Activated naive CD4-positive, alpha-beta T cell treated with anti-CD3 and anti-CD28 coated beads, Interleukin-2, amount 10 ng/mL, durations not matched to agents 7 days and 5 days (primary cell): ENCODE measurements at places on chromosomes 5 and 9.

GRCh38 chr9:93676310-93677047 is 100.1 kb downstream of the PHF2 start:
- H3K4me1 ChIP-seq, result no peaks in the 10 kb centered on the region
- H3K27me3 ChIP-seq, result no peaks in the 10 kb centered on the region
- H3K27ac ChIP-seq, result no peak overlapping the region
- no peak overlapping the region for H3K4me3 ChIP-seq
- H3K36me3 ChIP-seq, result peaks cover 9% of the 10 kb centered on the region
- no peak for DNase-seq

DNA sequence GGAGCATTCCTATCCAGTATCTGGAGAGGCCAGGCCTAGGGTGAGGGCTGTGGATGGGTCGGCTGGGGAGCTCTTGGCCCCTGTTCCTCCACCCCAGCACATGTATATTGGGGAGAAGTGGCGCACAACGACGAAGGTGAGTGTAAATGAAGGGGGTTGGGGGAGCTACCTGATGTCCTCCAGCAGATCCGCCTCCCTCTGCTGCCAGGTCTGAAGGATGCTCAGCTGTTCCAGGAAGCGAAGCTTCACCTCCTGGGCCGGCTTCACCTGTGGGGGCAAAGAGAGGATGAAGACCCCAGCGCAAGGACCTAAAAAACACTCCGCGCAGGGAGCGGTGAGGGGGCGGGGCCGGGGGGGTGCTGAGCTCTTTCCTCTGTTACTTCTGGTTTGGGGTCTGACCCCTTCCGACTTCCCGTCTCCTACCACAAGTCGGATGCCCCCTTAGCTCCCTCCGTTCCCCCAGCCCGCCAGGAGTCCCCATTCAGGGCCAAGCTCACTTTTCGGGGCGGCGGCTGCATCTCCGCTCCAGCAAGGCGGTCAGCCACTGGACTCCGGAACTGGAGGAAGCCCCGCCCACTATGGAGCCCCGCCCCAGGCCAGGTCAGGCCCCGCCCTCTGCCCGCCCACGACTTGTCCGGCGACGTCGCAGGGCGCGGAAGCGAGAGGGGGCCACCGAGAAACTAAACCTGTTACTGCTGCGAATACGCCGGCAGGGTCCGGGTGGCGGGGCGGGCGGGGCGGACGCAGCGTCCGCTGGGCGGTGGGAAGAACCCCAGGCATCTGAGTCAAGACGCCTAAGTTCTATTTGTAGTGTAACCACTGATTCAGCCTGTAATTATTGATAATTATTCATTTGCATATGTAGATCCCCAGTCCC is at the start of gene FCHSD1:
FCHSD1 (minus strand) TSS at position 568 of the 877 bp plus-strand sequence; CDS start at position 518, 50 bp downstream.
- H3K27me3 ChIP-seq, result peaks cover 24% of the 10 kb centered on the region
- H3K4me3 ChIP-seq, result peak within 1 kb of the TSS; percentile 89
- H3K27ac ChIP-seq, result peak within 1 kb of the TSS; percentile 80
- H3K36me3 ChIP-seq, result peaks cover 8% of the 10 kb centered on the region

DNA sequence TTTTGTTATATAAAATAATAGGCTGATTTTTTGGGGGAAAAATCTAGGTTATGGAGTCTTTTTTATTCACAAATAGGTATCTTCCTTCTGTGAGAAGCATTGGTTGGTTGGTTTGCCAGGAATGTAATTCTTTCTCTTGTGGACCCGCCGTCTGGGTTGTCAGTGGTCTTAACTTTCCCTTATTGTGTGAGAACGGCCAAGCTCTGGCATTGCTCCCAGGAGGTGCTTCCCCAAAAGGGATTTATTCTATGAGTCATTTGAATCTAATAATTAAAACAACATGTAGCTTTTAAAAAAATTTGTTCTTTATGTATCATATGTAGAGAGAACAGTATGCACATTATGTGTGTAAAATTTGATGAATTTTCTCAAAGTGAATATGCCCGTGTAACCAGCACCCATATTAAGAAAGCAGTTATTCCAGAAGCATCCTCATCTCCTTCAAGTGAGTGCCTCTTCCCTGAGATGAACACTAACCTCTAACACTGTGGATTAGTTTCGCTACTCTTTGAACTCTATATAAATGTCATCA is 114.4 kb downstream of the MAST4 start:
- peaks cover 4% of the 10 kb centered on the region for H3K4me1 ChIP-seq
- DNase-seq, result no peak
- no peak overlapping the region for H3K4me3 ChIP-seq
- H3K27ac ChIP-seq, result no peak overlapping the region

DNA sequence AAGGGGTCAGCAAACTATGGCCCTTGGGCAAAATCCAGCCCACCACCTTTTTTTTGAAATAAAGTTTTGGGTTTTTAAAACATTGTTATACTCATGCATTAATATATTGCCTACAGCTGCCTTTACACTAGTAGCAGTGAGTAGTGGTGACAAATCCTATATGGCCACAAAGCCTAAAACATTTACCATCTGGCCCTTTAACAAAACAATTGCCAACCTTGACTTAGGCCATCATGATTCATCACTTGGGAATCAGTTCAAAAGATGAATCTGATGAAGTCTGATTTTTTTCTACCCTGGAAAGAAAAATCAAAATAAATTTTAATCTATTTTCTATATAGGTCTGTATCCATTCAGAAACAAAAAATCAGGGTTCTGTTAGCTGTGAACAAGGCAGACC is 484.9 kb downstream of the BNC2 start:
- no peak overlapping the region for H3K4me3 ChIP-seq
- H3K36me3 ChIP-seq, result no peaks in the 10 kb centered on the region
- DNase-seq, result no peak
- no peak overlapping the region for H3K27ac ChIP-seq
- no peaks in the 10 kb centered on the region for H3K27me3 ChIP-seq

DNA sequence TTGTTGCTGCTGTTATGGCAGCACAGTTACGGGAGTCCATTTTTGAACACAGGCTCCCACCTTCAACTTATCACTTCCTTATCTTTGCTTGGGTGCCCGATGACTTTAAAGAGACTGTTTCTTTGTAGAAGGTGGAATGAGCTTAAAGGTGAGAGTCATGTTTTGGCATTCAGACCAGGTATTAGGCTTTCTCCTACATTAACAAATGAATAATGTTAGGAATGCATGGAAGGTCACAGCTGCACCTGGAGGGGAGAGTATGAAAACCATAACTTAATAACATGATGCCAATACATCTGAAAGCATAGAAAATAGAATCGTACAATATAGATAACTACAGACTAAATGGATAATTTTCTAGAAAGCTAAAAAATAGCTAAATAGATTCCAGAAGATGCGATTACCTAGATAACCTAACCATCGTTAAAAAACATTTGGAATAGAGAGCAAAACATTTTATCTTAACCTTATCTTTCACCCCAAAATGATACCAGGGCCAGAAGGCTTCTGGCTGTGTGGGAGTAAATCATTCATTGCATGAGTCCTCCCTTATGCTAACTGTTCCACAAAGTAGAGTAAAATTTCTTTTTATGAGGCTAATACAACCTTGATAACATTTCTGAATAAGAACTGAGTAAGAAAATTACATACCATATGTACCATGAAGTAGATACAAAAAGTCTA is 126.2 kb upstream of the ADCY2 start:
- no peaks in the 10 kb centered on the region for H3K4me1 ChIP-seq
- H3K4me3 ChIP-seq, result no peak overlapping the region
- no peaks in the 10 kb centered on the region for H3K36me3 ChIP-seq
- H3K27ac ChIP-seq, result peak overlapping the region; percentile 16
- H3K27me3 ChIP-seq, result no peaks in the 10 kb centered on the region
- no peak for DNase-seq

GRCh38 chr9:104144336-104144735 is 50.2 kb downstream of the SMC2 start:
- H3K27me3 ChIP-seq, result no peaks in the 10 kb centered on the region
- H3K27ac ChIP-seq, result no peak overlapping the region
- DNase-seq, result no peak
- H3K36me3 ChIP-seq, result peaks cover 26% of the 10 kb centered on the region

DNA sequence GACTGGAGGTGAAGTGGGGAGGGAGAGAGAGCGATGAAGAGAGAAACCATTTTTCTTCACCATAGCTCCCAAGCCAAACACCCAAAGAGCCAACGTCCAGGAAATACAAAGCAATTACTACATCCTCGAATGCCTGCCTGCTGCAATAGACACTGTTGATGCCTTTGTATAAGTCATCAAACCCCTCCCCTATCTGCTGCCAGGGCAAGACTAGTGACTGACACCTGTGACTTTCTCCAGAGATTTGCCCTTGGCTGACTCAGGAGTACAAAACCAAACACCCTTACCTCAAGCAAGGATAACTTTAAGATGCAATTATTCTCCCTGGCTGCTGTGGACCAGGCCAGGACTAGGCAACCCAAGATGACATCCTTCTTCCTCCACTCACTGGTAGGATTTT is 81.8 kb upstream of the RASA1 start:
- peaks cover 15% of the 10 kb centered on the region for H3K4me1 ChIP-seq
- DNase-seq, result no peak
- H3K4me3 ChIP-seq, result no peak overlapping the region
- H3K36me3 ChIP-seq, result no peaks in the 10 kb centered on the region

- peaks cover 84% of the 10 kb centered on the region for H3K4me1 ChIP-seq
- H3K27ac ChIP-seq, result peak overlapping the region; percentile 97
- DNase-seq, result no peak
These were observed 20.7 kb downstream of the TNFSF8 start for GRCh38 chr9:114909661-114910060.

DNA sequence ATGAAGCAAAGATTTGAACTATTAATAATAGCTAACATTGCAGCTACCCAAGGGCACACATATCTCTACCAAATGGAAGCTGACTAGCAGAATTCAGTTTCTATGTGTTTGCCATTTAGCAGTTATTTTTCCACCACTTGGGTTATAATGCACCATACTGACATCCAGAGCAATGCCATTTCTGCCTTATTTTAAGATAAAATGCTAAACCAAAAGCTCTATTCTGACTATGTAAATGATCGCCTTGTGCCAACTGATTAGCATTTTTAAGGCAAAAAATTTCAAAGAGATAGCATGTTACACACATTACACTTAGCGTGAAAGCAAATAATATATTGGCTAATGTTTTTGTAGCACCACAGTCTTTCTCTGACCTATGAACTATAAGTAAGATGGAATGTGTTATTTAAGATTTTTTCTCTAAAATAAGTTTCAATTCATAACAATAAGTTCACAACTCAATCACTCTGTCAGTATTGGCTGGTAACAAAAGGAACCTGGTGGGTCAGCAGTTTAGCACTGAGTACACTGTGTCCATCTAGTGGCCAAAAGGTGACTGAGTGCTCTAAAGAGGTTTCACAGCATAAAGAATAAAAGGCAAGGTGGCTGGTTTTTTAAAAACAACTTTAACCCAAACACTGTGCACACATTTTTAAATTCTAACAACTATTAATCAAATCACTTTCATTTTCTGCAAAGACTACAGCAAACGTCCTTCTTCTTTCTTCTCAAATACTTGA is 443.5 kb downstream of the PDE4D start:
- H3K4me3 ChIP-seq, result no peak overlapping the region
- H3K36me3 ChIP-seq, result no peaks in the 10 kb centered on the region
- H3K4me1 ChIP-seq, result no peaks in the 10 kb centered on the region
- DNase-seq, result no peak
- H3K27me3 ChIP-seq, result no peaks in the 10 kb centered on the region

DNA sequence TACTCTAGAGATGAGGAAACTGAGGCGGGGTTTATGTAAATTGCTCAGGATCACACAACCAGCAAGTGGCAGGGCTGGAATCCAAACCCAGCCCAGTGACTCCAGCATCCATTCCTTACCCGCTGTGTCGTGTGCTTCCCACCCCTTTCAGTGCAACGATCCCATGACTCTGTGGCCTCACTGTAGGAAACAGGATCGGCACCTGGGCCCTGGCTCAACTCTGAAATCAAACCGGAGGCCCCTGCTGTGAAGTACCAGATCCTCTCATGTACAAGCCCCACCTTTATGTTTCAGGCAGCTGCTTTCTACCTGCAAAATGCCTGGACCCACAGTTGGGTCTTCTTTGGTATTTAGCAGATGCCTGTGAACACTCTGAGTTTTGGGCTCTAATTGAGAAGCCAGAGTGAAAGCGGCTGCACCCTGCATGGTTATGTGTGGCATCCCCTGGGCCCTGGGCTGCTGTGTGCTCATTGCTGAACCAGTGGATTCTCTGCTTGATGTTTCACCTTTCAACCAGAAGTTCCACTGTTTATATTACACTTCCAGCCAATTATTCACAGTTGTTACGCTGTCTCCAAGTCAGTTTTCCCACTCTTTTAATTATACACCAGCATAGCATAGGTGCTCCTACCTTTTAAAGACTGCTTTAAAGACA is 36.7 kb downstream of the ABLIM3 start:
- H3K4me1 ChIP-seq, result no peaks in the 10 kb centered on the region
- no peak overlapping the region for H3K27ac ChIP-seq
- peaks cover 16% of the 10 kb centered on the region for H3K27me3 ChIP-seq
- DNase-seq, result no peak
- H3K4me3 ChIP-seq, result no peak overlapping the region

- peaks cover 5% of the 10 kb centered on the region for H3K4me1 ChIP-seq
- no peaks in the 10 kb centered on the region for H3K36me3 ChIP-seq
- H3K27ac ChIP-seq, result no peak overlapping the region
- DNase-seq, result peak; percentile 72
- H3K27me3 ChIP-seq, result peaks cover 60% of the 10 kb centered on the region
- peak overlapping the region; percentile 37 for H3K4me3 ChIP-seq
These were observed 10.8 kb upstream of the IFNA2 start for GRCh38 chr9:21395778-21396717.

DNA sequence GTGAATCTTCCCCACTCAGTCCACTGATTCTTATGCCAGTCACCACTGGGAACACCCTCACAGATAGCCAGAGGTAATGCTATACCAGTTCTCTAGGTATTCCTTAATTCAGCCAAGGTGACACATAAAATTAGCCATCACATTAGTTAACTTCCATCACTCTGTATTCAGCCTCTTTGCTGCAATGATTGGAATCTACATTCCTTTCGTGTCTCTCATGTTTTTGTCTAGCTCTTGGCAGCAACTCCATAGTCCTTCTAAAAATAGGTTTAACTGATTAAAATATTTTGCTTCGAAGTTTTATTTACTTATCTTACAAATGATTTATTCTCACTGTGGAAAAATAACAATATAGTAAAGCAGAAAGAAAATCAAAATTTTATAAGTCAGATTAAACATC is 19.6 kb upstream of the RNF20 start:
- no peaks in the 10 kb centered on the region for H3K36me3 ChIP-seq
- peaks cover 7% of the 10 kb centered on the region for H3K4me1 ChIP-seq
- H3K27me3 ChIP-seq, result peaks cover 13% of the 10 kb centered on the region
- no peak for DNase-seq
- no peak overlapping the region for H3K4me3 ChIP-seq

GRCh38 chr5:171149333-171149732 is 159.7 kb upstream of the TLX3 start:
- no peak for DNase-seq
- H3K4me1 ChIP-seq, result no peaks in the 10 kb centered on the region
- no peaks in the 10 kb centered on the region for H3K27me3 ChIP-seq
- no peaks in the 10 kb centered on the region for H3K36me3 ChIP-seq
- no peak overlapping the region for H3K4me3 ChIP-seq

DNA sequence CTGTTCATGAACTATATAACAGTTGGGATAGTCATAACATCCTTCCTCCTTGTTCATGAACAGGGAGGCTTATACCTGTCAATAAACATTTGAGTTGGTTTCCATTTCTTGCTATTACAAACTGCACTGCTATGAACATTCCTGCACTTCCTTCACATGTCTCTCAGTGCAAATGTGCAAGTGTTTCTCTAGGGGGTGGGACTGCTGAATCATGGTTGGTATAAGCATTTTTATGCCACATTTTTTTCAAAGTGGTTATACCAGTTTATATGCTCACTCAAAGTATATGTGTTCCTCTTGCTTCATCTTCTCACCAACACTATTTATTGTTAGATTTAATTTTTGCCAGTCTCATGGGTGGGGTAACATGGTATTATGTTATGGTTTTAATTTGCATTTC is 25.8 kb upstream of the TPD52L3 start:
- DNase-seq, result no peak
- H3K27me3 ChIP-seq, result peaks cover 6% of the 10 kb centered on the region
- no peaks in the 10 kb centered on the region for H3K4me1 ChIP-seq
- H3K36me3 ChIP-seq, result no peaks in the 10 kb centered on the region
